AG09319 (cell line): ENCODE measurements at places on chromosomes 1 and 21.

DNA sequence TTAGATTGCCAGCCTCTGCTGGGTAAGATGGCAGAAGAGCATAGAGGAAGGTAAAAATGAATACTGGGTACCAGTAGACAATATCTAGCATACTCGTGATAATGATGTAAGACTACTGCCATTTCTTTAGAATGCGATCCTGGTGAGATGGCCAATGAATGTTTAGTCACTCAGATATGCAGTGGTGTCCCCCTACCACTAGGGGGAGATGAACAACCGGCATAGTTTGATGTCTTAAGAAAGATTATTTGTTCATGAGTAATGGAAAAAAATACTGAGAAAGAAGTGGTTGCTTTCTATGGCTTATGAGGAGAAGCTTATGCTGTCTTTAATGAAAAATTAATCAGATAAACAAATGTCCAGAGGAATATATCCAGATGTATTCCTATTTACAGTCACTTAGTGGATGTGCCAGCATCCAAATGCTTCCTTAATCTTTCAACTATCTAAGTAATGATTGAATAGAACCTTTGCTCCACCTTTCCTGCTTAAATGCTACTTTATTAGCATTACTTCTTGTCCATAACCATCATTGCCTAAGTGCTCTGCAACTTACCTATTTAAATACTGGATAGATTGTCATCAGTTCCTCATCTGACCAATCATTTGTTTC lies 256.6 kb downstream of the ST6GALNAC3 start:
- peak; percentile 42 for DNase-seq

DNA sequence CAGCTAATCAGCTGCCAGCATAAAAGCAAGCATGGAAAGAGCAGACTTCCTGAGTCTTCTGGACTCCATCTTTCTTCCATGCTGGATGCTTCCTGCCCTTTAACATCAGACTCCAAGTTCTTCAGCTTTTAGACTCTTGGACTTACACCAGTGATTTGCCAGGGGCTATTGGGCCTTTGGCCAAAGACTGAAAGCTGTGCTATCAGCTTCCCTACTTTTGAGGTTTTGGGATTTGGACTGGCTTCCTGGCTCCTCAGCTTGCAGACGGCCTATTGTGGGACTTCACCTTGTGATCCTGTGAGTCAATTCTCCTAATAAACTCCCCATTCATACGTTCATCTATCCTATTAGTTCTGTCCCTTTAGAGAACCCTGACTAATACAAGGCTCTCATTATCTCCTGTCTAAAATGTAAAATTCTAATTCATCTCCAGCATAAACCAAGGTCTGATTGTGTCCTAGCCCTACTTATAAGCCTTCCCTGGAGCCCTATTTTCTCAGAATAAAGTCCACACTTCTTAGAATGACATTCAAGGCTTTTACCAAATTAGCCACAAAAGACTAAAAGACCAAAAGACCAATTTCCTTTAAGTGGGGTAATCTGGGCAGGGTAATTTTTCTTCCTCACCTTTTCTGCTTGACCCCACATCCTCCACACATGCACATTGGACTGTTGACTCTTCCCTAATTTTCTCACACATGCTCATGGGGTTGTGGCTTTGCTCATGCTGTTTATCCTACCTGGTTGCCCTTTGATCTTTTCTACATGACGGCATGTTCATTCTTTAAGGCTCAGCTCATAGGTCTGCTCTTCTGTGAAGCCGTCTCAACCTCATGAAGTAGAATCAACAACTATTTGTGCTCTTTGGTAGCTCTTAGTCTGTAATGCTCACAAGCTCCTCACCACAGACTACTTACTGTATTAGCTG lies 18.1 kb upstream of the ENAH start:
- no peak for DNase-seq

DNA sequence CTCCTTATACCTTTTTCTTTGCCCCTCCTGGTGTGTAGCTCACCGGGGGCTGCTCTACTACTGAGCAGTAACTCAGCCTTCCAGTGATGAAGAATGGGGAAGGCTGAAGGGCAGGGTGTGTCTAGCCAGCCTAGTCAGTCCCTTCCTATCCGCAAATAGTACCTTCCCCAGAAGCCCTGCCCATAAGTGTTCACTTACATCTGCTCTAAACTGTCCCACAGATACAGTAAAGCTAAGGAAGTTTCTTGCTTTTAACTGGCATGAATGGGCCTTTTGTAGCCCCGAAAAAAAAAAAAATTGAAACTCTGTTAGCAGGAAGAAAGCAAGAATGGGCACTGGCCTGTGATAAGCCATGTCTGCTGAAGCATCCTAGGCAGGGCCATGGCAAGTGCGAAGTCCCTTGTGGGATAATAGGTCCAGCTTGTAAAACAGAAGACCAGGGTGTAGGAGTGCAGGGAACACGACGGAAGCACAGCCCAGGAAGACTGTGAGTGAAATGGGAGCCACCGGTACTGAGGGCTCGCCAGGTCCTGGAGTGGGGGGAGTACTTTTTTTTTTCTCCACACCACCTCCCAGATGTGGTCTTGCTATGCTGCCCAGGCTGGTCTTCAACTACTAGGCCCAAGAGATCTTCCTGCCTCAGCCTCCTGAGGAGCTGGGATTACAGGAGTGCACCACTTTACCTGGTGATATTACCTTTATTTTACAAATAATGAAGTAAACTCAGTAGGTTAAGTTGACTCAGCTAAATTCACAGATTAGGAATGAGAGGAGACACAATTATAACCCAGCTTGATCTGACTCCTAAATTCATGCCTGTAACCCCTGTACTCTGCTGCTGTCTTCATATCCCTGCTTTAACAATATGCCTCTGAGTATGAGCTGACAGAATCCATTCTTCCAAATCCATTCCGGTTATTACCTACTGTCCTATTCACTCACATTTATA lies 347.5 kb downstream of the SMYD3 start:
- no peak for DNase-seq

- no peak for DNase-seq
Measured at GRCh38 chr1:94627771-94628498, 86.4 kb upstream of the F3 start.

GRCh38 chr1:42979036-42979430 lies 20.4 kb upstream of the SLC2A1 start:
- no peak for DNase-seq

DNA sequence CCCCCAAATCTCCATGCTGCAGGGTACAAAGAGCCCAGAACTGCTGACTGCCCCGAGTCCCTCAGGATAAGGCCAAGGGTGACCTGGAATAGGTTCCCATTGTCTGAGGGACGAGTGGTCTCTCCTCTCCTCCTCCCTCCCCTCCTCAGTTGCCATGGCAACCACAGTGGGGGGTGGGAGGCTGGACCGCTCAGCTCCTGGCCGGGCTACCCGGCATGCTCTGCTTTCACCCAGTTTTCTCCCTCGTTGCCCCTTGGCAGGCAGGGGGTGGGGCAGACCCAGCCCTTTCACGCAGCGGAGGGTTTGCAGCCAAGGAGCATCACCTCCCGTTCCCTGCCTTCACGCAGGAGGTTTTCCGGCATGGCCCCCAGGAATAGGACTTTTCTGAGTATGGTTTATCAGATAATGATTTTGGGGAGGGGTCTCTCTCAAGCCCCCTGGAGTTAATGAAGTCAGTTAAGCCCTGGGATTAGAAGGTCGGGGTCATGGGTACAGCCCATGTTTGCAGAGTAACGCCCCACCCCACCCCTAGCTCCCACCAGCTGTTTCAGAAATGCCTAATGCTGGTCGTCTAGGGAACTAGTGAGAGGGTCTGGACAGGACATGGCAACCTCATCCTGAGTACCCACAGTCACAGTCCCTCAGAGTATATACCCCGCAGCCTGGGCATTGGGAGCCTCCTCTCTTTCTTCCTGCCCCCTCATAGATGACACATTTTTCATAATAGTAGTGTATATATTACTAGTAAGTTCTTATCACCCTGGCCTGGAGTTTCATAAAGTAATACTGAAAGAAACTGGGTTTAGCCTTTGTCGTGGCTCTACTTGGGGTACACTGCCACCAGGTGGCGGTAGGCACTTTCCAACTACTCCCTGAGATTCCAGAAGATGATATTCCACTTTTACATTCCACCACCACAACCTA lies 20.7 kb downstream of the C1QB start:
- peak; percentile 23 for DNase-seq
